Endodermal cell (in vitro differentiated cells): ENCODE measurements at places on chromosomes 7 and 10. TPM values are rescaled to one million over a fixed set of nuclear protein-coding genes. Genes with fewer than 3 reads are reported as not detected.

GRCh38 chr10:31646519-31646918, 282.1 kb downstream of the ARHGAP12 start:
- no peak for DNase-seq

- no peak for DNase-seq
These were observed 366.6 kb upstream of the PFKP start for GRCh38 chr10:2700626-2701305.

DNA sequence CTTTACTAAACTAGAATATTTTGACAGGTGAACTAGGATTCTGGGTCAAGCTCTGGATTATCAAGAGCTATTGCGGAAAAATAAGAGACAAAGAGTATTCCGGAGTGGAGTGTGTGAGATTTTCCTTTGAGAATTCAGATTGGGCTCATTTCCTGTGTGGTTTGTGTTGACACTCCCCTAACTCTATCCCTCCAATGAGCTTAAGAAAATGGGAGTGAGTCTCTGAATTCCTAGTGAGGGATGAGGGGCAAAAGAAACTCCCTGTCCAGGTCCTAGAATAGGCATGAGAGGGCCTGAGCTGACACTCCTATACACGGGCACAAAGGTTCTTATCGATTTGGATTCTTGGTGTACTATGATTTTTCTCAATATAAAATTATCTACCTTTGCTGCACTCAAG, 10.2 kb downstream of the KLF14 start:
- no peak for DNase-seq

DNA sequence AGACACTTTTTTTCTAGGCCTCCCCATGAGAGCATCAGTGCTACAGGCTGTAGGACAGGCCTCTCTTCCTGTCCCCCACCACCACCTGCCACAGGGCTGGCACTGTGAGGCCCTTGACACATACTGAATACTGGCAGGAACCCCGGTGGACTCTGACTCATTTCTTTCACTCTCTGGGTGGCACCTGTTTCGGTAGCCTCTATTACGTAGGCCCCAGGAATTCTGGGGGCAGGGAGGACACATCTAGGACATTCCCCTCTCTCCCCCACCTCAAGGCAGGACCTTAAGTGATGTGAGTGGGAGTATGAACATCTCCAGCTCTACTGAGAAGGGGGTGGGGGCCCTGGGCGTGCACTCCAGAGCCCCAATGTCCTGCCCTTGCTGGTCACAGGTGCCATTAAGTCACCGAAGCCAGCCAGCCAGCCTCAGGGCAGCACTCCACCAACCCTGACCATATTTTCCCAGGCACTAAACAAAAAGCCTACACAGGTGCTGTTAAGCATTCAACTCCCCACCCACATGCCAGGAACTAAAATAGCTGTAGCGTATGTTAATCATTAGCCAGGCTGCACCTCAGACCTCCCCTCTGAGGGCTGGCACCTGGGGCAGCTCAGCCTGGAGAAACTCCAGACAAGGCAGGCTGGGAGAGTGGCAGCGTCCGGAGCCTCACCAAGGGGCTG, 8.9 kb downstream of the ANXA11 start:
- DNase-seq = peak; percentile 54

DNA sequence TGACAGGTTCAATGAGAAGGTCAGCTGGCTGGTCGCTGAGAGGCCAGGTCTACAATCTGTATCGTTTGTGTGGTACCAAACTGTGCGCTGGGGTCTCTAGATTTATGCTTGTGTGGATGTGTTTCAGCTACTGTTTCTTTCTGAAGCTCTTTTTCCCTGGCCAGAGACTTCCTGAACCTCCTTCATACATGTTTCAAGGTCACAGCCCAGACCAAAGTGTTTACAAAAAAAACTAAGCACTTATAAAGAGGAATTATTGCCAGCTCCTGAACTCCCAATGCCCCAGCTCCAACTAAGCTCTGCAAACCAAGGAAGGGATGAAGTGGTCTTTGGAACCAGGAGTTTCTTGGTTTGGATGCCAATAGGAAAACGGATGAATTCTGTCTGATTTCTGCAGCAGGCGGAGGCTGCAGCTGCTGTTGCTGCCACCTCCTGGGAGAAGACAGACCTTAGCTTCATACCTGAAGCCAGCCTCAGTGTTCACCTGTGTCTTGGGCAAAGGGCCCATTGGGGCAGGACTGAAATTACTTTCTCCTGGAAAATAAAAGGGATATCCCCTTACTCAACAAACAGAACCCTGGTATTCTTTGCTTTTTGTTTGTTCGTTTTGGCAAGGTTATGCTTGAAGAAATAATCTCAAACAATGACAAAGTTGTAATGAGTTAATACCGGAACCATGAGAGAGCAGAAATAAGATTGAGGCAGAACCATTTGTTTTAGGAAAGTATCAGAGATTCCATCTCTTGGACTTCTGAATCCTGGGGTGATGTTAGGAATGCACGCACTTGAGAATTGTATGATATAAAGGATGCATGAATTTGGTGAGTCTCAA, 24.6 kb upstream of the MKLN1 start:
- DNase-seq = peak; percentile 73

DNA sequence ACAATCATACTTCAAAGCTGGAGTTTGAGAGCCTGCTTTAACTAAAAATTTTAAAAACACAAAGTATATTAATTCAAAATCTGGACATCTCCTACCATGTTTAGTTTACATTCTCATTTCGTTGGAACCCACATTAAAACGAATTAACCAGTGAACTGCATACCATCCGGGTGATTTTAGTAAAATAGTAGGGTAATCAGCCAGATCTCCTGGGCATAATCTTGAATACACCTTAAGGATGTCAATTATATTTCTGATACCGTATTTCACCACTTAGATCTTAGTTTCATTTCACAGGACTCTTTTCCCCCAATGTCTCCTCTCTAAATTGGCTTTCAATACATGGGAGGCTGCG, 175.6 kb upstream of the PFKP start:
- DNase-seq = no peak

DNA sequence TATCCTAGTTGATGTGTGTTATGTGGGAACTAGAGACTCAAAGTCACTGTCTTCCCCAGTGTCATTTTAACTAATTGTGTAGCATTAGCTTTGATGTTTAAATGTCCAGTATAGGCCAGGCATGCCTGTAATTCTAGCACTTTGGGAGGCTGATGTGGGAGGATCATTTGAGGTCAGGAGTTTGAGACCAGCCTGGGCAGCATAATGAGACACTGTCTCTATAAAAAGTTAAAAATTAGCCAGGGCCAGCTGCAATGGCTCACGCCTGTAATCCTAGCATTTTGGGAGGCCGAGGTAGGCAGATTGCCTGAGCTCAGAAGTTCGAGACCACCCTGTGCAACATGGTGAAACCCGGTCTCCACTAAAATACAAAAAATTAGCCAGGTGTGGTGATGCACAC, 24.4 kb downstream of the DDX50 start:
- DNase-seq = no peak

GRCh38 chr7:20064181-20064970, 152.8 kb downstream of the MACC1 start:
- no peak for DNase-seq

The TRIM24 gene
- 44.0 to 81.0 TPM (median 70.1 TPM) in 3 replicates for total RNA-seq

The AGAP4 gene
- total RNA-seq = 25.4 to 48.3 TPM (median 45.0 TPM) in 3 replicates

The GNAI1 gene
- total RNA-seq = 16.9 and 21.5 TPM in 2 replicates

- no peak for DNase-seq
These were observed 37.9 kb downstream of the GLI3 start for GRCh38 chr7:42198974-42199668.

The OR2A1 gene
- not detected in 2 replicates for total RNA-seq

The UBE2H gene
- total RNA-seq = 62.1 to 112 TPM (median 74.5 TPM) in 3 replicates

The KIF11 gene
- 36.5 and 39.8 TPM in 2 replicates for total RNA-seq

DNA sequence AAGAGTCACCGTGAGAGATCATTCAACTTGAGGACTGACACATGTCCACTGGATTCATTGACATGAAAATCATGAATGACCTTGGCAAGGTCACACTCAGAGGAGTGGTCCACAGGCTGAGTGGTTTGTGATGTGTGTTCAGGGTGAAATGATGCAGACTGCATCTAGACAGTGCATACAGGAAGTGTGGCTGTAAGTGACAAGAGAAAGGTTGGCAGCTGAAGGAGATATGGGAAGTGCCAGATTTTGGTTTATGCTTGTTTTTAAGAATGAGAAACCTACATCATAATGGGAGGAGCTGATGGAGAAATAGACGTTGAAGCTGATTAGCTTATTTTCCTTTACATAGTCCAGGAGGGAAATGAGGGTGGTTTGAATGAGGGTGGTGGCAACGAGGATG, 64.8 kb upstream of the VIPR2 start:
- DNase-seq = peak; percentile 2

The LRIT1 gene
- total RNA-seq = 0.11 TPM in 1 of 2 replicates, not detected in the other

DNA sequence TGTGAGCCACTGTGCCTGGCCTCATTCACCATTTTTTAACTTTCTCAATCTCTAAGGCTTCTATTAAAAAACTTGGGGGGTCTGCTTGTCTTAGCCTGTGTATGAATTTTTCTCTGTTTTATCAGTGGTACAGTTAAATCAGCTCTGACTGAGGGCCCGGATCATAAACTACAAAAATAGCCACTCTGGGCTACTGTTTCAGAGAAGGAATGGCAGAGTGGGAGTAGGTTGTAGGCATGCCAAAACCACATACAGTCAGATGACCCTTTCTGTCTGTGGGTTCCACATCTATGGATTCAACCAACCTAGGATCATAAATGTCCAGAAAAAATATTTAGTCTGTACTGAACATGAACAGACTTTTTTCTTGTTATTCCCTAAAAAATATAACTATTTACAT, 21.3 kb downstream of the TBC1D12 start:
- DNase-seq = no peak

GRCh38 chr10:103558911-103559310, 65.4 kb downstream of the NEURL1 start:
- DNase-seq = no peak

The MEOX2 gene
- not detected in 3 replicates for total RNA-seq

The ZNF503 gene
- 0.40 and 0.43 TPM in 2 replicates for total RNA-seq

- no peak for DNase-seq
These were observed 61.8 kb upstream of the DOCK1 start for GRCh38 chr10:126843299-126843934.

DNA sequence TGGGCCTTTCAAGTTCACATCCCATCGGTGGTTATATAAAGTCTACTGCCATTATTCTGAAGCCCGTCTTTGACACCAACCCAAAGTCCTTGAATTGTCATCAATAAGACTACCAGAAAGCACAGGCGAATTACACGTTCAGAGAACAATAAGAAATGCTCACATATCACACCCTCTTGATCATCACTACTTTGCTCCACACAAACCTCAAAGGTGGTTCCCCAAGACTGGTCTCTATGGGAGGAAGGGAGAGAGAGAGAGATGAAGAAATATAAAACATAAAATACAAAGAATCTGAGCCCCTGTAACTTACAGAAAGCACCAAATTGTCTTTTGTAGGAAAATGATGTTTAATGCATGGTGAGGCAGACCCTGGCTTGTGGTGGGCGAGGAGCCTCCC, 4.4 kb downstream of the HIPK2 start:
- DNase-seq = no peak

The CDHR1 gene
- 3.9 and 4.1 TPM in 2 replicates for total RNA-seq

GRCh38 chr7:51589111-51589510, 272.5 kb upstream of the COBL start:
- no peak for DNase-seq

GRCh38 chr10:62585211-62585775, 211.1 kb downstream of the ZNF365 start:
- DNase-seq = no peak

DNA sequence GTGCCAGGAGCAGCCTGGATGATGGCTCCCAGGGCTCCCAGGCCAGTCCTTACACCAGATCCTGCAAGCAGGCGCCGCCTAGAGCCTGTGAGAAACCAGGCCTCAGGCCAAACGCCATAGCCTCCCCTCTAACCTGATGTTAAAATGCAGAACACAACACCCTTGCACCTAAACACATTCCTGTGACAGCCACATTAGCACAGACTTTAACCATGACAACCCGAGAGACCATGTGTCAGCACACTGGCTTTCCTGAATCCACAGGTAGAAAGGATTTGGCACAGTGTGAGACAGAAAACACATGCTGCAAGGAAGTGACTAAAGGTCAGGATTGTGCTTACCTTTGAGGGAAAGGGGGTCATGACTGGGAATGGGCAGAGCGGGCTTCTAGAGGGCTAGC, 59.9 kb downstream of the SGMS1 start:
- DNase-seq = peak; percentile 92

The TEX47 gene
- total RNA-seq = not detected in 3 replicates

DNA sequence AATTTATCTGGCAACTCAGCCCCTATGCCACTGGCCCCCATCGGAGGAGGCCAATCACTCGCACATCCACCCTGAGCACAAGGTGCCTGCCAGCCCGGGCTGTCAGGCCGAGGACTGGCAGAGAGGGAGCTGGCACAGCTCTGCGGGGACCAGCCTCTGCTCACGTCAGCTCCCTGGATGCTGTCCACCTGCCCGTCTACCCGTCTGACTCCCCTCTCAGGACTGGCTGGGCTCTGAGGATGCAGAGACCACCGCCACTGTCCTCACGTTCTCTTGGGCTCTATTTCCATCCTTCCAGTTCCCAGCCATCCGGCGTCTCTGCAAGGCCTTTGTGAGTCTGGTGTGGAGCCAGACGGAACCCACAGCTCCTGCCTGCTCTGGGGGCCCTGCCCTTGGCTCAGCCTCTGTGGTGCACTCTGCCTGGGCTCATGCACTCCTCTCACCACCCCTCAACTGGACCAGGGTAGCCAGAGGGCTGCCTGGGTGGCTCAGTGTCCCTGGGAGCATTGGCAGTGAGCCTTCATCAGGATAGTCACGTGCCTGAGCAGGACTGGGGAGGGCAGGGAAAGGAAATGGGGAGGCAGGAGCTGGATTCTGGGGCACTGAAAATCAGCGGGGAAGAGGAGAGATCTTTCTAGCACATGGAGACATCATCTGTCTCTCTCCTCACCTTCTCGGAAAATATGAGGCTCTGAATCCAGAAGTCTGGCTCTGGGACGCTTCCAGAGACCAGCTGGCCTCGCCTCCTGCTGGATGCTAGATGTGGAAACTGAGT, 38.0 kb upstream of the PCBD1 start:
- no peak for DNase-seq

- no peak for DNase-seq
These were observed 188.8 kb upstream of the POT1 start for GRCh38 chr7:125118444-125118843.

DNA sequence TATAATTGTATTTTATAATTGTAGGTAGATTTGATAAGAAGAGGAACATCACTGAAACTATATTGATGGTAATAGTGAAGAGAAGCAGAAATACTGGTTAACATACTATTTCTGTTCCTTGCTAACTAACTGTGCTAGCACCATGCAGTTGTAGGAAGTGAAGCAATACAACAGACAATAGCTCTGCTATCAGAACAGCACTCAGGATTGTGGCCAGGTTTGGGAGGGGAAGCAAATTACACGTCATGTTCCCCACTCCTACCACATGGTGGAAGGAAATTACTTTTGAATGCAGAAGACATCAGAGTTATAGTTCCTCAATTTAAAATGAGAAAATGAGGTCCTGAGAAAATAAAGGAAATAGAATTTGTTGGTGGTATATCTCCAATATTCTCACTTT, 151.1 kb downstream of the DGKB start:
- no peak for DNase-seq
